ENCODE measurements at places on chromosomes 6 and 20.

- DNase-seq: no peak
Observed at GRCh38 chr6:148649454-148649963, 97.3 kb upstream of the UST start.

GRCh38 chr20:913306-913849 lies 2.8 kb downstream of the ANGPT4 start:
- no peak for DNase-seq

- no peak for DNase-seq
Observed at GRCh38 chr20:39654171-39654570, 692.0 kb downstream of the DHX35 start.

DNA sequence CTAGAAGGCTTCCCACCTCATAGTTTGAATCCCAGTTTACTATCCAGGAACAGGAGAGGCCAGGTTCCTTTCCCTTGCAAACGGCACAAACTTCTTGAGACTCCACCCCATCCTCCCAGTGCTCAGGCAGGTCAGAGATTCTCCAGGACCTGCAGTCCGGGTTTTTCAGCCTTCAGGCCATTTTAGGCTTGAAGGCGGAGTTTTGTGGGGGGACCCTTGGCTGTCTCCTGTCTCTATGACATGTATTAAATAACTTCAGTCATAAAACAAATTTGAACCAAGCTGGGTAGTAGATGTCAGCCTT lies 230.1 kb downstream of the NFATC2 start:
- DNase-seq: no peak

DNA sequence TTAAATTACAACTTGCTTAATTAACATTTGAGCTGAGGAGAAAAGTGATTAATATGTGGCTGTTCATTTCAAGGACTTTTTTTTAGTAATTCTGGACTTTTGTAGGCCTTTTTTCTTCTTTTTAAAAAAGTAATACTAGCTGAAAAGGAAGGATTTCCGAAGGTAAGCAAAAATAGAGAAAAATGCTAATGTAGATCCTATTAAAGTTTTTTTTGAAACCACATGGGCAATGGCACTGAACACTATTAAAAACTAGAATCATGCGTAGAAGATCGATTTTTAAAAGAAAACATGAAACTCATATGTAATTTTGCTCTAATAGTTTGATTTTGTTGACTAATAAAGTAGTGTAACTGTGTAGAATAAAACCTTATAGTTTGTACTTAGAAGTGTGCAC lies 2.4 kb downstream of the BAG2 start:
- DNase-seq: no peak

DNA sequence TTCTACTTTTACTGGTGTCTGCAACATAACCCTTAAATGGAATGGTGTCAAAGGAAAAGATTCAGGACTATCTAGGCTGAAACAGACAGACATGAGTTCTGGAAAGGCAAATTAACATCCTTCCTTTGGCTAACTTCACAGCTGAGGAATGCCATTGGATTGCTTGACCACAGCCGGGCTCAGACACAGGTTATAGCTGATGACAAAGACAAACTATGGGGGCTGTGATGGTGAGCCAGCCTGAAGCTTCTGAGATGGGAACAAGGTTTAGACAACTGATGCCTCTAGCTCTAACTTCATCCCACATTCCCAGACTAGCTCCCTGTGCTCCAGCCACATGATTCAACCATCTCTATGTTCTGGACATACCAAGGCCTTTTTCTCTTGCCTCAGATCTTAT lies 15.3 kb downstream of the POLR1C start:
- no peak for DNase-seq

DNA sequence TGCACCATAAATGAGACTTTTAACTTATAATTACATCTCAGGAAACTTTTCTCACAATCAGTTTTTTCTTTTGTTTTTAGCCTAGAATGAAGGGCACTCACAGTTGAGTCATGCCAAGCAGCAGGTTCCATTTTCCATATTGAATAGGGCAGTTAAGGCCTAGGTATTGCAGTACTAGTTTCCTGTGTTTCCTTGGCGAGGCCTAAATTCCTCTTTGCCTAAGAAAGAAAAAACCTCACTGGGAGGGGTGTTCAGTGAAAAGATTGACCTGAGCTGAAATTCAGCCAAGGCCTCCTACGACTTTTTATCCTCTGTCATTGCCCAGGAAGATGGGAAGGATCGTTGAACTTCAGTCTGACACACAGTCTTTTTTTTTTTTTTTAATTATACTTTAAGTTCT lies 85.5 kb downstream of the IMPG1 start:
- DNase-seq: no peak

- DNase-seq: no peak
Observed at GRCh38 chr6:142152746-142153145, 5.7 kb downstream of the VTA1 start.

DNA sequence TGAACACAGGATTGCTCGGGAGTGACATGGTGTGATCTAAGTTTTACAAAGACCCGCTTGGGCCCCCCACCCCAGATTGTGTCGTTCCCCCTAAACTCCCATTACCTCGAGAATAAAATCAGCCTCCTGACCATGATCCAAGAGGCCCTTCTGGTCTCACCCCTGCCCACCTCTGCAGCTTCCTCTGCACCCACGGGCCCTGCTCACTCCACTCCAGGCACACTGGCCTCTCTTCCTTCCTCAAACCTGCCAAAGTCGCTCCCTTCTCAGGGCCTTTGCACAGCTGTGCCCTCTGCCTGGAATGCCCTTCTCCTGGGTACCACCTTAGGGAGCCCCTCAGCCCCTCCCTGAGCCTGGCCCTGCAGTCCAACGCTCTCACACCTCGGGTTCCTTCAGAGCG lies 17.9 kb downstream of the TGM2 start:
- no peak for DNase-seq

DNA sequence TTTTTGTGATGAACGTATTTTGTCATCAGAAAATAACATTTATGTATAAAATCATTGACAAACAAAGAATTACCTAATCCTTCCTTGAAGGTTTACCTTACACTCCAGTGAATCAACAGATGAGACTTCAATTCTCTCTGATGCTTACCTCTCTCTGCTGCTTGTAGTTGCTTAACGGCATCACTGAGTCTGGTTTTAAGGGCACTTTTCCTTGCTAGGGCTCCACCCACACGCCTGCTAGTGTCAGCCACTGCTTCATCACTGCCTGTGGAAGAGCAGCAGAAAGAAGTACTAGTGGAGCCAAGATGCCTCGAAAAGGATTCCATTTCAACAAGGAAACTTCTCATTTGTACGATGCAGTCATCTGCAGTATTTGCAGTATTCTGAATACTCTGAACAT lies 63.0 kb downstream of the FAM229B start:
- DNase-seq: no peak

DNA sequence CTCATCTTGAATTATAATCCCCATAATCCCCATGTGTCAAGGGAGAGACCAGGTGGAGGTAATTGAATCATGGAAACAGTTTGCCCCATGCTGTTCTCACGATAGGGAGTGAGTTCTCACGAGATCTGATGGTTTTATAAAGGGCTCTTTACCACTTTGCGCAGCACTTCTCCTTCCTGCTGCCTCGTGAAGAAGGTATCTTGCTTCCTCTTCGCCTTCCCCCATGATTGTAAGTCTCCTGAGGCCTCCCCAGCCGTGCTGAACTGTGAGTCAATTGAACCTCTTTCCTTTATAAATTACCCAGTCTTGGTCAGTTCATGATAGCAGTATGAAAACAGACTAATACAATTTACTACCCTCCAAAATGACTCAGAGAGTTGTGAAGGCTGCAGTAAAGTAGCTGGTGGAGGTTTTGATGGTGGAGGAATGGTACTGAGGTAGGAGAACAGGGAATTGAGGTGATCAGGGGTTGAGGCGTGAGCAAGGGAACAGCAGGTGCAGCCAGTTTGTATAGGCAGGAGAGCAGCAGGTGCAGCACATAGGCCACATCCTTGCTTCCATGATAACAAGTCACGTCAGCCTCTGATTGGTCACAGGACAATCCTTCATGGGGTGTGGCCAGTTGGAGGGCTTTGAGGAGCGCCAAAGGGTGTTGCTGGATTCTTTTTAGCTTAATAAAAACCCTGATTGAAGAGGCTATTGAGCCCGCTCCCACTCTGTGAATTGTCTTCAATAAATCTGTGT lies 150.0 kb downstream of the CDC5L start:
- no peak for DNase-seq

GRCh38 chr20:58065508-58066361 lies 162.7 kb downstream of the ANKRD60 start:
- DNase-seq: no peak

DNA sequence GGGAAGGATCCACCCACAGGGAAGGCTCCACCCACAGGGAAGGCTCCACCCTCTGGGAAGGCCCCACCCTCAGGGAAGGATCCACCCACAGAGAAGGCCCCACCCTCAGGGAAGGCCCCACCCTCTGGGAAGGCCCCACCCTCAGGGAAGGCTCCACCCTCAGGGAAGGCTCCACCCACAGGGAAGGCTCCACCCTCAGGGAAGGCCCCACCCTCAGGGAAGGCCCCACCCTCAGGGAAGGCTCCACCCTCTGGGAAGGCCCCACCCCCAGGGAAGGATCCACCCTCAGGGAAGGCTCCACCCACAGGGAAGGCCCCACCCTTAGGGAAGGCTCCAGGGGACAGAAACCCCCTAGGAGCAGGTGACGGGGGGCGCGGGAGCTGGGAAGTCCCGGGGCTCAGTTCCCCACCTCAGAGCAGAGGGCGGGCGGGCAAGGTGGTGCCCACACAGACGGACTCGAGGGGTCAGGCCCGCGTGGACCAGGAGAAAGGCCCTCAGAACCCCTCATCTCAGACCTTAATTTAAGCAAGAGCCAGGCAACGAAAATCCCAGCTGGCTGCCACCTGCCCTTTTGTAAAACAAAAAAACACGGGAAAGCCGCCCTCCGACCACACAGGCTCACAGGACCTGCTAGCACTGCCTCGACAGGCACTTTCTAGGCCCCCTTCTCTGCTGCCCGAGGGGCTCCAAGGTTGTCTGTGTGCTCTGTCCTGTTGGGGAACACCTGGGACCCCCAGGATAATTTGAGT lies 39.7 kb downstream of the KCNQ2 start:
- DNase-seq: no peak

- DNase-seq: no peak
Observed at GRCh38 chr6:130758813-130759212, 68.4 kb upstream of the SMLR1 start.

GRCh38 chr20:25024171-25024570 lies 31.6 kb upstream of the APMAP start:
- no peak for DNase-seq
